ENCODE measurements at places on chromosomes 13 and 19. TPM values are rescaled to one million over a fixed set of nuclear protein-coding genes. Genes with fewer than 3 reads are reported as not detected.

Gene EXOC3L2
- 0.29 TPM for total RNA-seq

Gene SSC5D
- total RNA-seq = 5.0 TPM

DNA sequence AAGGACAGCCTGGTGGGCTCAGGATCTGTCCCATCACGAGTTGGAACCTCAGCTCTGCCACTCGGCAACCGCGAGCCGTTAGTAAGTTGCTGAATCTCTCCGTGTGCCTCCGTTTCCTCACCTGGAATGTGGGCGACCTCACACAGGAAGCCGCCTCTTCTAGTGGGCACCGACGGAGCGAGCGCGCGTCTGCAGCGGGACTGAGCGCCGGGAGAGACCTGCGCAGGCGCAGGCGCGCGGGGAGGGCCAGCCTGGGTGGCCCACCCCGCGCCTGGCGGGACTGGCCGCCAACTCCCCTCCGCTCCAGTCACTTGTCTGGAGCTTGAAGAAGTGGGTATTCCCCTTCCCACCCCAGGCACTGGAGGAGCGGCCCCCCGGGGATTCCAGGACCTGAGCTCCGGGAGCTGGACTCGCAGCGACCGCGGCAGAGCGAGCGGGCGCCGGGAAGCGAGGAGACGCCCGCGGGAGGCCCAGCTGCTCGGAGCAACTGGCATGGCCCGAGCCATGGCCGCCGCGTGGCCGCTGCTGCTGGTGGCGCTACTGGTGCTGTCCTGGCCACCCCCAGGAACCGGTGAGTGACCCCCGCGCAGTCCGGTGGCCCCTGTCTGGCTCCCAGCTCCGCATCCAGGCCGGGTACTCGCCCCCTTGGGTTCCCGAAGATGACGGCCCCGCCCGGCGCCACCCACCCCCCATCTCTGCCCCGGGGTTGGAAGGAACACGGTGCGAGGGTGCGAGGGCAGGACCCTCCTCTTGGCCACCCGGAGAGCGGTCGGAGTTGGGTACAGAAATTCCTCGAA, at the start of gene PVR:
PVR (plus strand) TSS at position 306 of the 797 bp plus-strand sequence; CDS start at position 493, 187 bp downstream.
- no peaks in the 10 kb centered on the region for H3K36me3 ChIP-seq
- H3K27ac ChIP-seq = peak within 1 kb of the TSS; percentile 84
- DNase-seq = no peak

GRCh38 chr19:3304871-3305423, 61.4 kb upstream of the NFIC start:
- H3K27me3 ChIP-seq = no peaks in the 10 kb centered on the region
- H3K36me3 ChIP-seq = no peaks in the 10 kb centered on the region
- H3K4me1 ChIP-seq = peaks cover 7% of the 10 kb centered on the region
- no peak overlapping the region for H3K27ac ChIP-seq
- no peak overlapping the region for H3K4me3 ChIP-seq

- no peak for DNase-seq
- H3K4me1 ChIP-seq = peaks cover 59% of the 10 kb centered on the region
- H3K27me3 ChIP-seq = no peaks in the 10 kb centered on the region
These were observed 997 bp upstream of the SAMD4B start for GRCh38 chr19:39341129-39341718.

DNA sequence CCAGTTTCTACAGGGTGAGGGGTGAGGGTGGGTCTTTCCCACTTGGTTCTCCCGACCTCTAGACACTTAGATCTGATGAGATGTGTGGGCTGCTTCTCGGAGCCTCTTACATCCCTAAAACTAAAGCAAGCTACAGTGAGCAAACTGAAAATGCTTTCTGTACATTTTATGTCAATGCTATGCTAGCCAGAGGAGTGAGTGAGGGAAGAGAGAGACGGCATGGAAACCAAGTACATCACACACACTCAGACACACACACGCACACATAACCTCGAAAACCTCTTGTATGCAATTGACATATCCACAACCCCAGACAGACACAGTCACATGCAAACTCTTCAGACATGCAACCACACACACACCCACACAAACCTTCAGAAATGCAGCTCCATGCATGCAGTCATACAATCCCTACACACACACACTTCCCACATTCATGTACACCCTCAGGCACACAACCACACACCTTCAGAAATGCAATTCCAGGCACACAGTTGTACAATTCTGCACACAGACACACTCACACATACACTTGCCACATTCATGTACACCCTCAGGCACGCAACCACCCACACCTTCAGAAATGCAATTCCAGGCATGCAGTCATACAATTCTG, 1.4 kb downstream of the SLC1A6 start:
- no peaks in the 10 kb centered on the region for H3K36me3 ChIP-seq
- no peak overlapping the region for H3K27ac ChIP-seq
- peaks cover 6% of the 10 kb centered on the region for H3K27me3 ChIP-seq
- peaks cover 8% of the 10 kb centered on the region for H3K4me1 ChIP-seq
- H3K4me3 ChIP-seq = no peak overlapping the region
- DNase-seq = no peak

DNA sequence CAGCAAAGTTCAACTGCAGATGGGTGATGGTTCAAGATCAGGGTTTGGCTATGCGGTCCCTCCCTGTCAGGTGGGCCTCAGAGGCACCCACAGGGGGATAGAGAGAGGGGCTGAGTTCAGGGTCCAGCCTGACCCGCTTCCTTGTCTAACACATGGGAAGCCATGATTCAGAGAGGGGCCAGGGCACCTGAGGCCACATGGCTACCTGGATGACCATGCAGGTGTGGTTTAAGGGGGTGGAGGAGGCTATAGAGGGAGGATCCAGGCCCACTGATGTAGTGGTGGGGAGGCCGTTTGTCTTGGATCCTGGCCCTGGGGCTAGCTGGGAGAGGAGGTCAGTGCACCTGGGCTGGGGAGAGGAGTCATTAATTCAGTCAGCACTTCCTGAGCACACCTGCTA, 56.7 kb downstream of the ZNF536 start:
- DNase-seq = no peak
- no peaks in the 10 kb centered on the region for H3K27me3 ChIP-seq
- H3K4me1 ChIP-seq = no peaks in the 10 kb centered on the region
- H3K4me3 ChIP-seq = no peak overlapping the region
- no peak overlapping the region for H3K27ac ChIP-seq

DNA sequence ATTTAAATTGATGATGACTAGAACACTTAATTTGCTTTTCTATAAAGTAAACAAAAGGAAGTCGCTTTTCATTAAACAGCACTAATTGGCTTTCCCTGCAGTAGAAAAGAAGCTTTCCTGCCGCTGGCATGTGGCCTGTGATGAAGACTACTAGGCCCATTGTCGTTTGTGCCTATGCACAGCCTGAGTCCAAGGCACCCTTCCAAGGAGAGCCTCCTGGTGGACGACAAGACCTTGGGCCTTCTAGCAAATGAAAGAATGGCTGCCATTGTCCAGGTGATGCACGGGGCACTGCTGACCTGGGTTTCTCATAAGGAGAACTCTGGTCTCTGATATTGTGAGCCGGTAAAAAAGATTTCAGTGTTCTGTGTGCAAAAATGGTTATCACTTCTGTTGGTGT, 233.0 kb downstream of the COL4A1 start:
- H3K36me3 ChIP-seq = no peaks in the 10 kb centered on the region
- no peak overlapping the region for H3K27ac ChIP-seq
- H3K27me3 ChIP-seq = no peaks in the 10 kb centered on the region
- no peaks in the 10 kb centered on the region for H3K4me1 ChIP-seq
- DNase-seq = no peak
- H3K4me3 ChIP-seq = no peak overlapping the region
